ENCODE measurements at places on chromosomes 4 and X. TPM values are rescaled to one million over a fixed set of nuclear protein-coding genes. Genes with fewer than 3 reads are reported as not detected.

DNA sequence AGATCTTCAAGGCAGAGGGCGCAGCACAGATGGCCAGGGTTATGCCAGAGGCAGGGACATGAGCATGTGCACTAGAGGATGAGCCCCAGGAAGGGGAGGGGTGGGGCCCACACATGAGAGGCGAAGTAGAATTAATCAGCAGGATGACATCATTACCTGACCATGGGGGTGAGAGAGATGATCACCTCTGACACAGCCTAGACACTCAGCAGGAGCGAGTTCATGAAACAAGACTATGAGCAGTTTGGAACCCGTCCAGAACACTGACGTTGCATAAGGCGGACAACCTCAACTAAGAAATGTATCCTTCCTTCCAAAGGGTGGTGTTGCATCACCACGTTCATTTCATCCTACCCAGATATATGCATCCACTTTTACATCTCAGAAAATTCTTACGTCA, 446.7 kb upstream of the TENM3 start:
- DNase-seq, result no peak

GRCh38 chr4:92182006-92182735, 121.6 kb upstream of the GRID2 start:
- DNase-seq, result no peak

- DNase-seq, result no peak
These were observed 353.2 kb downstream of the PDHA2 start for GRCh38 chr4:96193061-96193460.

DNA sequence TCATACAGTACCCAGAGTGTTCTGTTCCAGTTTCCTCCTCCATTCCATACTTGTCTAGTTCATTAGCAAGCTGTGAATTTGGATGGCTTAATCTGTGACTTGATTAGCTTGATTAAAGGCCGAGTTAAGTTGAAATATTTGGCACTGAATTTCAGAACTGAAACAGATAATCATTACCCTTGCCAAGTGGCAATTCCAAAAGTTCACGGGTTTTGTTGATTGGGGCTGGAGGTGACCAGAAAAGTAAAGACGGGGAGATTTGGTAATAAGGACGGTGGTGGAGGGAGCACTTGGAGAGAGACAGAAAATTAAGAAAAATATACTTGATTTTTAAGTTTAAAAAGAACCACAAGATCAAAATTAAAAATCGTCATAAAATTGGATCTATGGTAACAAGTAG, 21.9 kb upstream of the KLHL2 start:
- DNase-seq, result no peak

GRCh38 chrX:48800574-48801279, 1.1 kb upstream of the HDAC6 start:
- no peak for DNase-seq

The BCAP31 gene
- polyA plus RNA-seq, result 148 TPM

DNA sequence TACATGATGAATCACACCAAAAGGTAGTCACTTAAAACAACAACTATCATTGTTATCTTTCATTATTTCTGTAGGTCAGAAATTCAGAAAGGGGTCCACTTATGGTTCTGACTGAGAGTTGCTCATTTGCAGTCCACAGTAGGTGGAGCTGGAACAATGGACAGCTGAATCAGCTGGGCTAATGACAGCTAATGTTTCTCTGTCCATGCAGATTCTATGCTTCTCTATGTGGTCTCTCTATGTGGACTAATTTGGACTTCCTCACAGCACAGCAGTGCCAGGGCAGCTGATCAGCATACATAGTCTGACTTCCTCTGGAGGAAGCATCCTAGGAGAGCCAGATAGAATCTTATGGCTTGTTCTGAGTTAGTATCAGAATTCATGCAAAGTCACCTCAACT, 131.7 kb upstream of the INTU start:
- no peak for DNase-seq

The RPS6KA6 gene
- 4.9 TPM for polyA plus RNA-seq

DNA sequence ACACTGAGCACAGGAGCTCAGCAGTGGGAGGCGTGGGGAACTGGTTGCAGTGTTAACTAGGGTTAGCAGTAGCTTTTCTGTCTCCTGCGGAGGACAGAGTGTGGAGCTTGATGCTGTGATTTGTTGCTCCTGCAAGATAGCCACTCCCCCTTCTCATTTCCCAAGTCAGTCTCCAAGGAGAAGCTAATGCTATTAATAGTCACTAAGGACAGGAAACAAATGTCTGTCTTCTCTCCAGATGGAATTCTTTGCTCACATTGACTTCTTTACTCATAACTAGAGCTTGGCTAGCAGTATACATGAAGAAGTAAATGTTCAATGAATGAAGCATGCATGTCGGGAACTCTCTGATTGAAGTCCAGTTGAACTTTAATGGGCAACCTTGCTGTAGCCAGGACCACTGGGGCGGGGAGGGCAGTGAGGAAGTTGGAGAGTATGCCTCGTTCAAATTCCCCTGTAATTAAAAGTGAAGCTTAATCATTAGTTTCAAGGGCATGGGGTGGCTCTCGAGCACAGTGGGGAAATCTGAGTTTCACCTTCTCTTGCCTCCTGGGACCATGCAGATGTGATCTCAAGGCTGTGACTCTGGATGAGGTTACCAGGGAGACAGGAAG, 156.6 kb upstream of the SCML1 start:
- peak; percentile 45 for DNase-seq

The CFAP99 gene
- 2.0 TPM for polyA plus RNA-seq

The SLC10A4 gene
- polyA plus RNA-seq, result 0.43 TPM

DNA sequence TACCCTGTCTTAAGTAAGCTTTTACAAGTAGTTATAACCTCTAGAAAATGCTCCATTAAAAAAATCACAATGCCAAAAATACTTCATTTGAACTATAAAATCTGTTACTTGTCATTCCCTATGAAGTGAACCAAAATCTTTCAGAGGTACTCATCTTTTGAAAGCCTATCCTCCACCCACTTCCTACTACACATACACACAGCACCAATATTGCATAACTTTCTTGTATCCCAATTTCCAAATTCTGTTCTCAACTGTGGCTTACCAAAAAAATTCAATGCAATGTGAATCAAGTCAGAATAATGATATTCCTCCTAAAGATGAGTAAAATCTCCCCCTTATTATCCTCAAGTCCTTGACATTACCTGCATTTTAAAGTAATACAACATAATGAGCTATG, 15.9 kb downstream of the DHX15 start:
- DNase-seq, result no peak

The DCLK2 gene
- 9.6 TPM for polyA plus RNA-seq

The USP51 gene
- 9.8 TPM for polyA plus RNA-seq

DNA sequence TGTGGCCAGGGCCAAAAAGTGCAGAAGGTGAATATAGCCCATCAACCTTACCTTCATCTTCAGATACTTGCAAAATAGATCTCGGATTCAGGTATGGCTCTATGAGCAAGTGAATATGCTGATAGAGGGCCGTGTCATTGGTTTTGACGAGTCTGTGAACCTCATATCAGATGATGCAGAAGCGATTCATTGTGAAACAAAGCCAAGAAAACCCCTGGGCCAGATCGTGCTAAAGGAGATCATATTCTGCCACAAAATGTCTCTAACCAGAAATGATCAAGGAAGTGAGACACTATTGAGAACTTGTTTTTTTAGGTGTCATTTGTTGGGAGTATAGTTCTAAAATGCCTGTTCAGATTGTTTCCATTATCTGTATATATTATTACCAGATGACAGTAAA, 48.3 kb downstream of the PDK3 start:
- DNase-seq, result no peak

GRCh38 chr4:3703677-3704521, 62.3 kb upstream of the ADRA2C start:
- DNase-seq, result no peak

DNA sequence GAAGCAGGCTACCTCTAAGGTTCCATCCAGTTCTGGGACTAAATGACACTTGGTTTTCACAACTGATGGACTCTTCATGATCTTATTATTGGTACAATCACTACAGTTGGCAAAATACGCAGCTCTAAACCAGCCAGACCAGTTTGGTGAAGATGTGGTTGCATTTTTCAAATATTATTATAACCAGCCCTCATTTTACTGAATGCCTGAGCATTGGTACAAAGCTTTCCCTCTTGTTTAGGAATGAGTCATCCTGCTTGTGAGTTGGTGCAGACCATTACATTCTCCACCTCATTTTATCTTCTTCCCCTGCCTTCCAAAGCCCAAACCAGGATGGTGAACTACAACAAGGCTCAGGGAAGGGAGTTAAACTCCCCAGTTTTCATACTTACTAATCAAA, 223.1 kb downstream of the KDR start:
- DNase-seq, result no peak

The NEUROG2 gene
- polyA plus RNA-seq, result not detected

The MAGEB10 gene
- 0.05 TPM for polyA plus RNA-seq

The AMOT gene
- 13.7 TPM for polyA plus RNA-seq

The DLG3 gene
- 54.9 TPM for polyA plus RNA-seq

- no peak for DNase-seq
These were observed 1415.5 kb downstream of the PCDH7 start for GRCh38 chr4:32135642-32136041.

GRCh38 chrX:68719181-68719903, 71.9 kb downstream of the STARD8 start:
- no peak for DNase-seq

The WDR13 gene
- polyA plus RNA-seq, result 117 TPM

The TCEAL6 gene
- 0.10 TPM for polyA plus RNA-seq

- DNase-seq, result no peak
These were observed 6.4 kb downstream of the ACE2 start for GRCh38 chrX:15594371-15594770.

- no peak for DNase-seq
These were observed 11.6 kb downstream of the TKTL1 start for GRCh38 chrX:154307202-154307601.

DNA sequence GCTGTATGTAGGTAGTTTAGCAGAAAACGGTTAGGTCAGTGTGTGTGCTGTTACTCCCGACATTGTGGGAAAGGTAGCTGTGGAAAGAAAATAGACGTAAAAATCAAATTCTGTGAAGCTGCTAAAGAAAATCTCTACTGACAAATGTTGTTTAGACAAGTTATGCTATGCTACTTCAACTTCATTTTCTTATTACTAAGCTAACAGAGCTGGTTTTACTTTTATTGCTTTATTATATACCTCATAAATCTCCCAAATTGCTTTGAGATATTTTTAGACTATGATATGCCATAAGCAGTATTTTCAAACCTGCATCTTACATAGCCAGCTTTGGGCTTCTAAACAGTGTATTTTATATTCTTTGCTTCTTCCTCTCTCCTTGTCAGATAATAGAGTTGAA, 108.2 kb upstream of the PACRGL start:
- no peak for DNase-seq

The EMCN gene
- polyA plus RNA-seq, result 38.3 TPM

GRCh38 chr4:42816880-42817400, 75.6 kb upstream of the GRXCR1 start:
- DNase-seq, result no peak

GRCh38 chr4:111991797-111992196, 153.5 kb upstream of the FAM241A start:
- no peak for DNase-seq

The ARHGEF38 gene
- polyA plus RNA-seq, result 8.8 TPM

- no peak for DNase-seq
These were observed 34.6 kb upstream of the AADAT start for GRCh38 chr4:170124406-170124805.

The CACNA1F gene
- 0.52 TPM for polyA plus RNA-seq

The CTAG1A gene
- polyA plus RNA-seq, result not detected

DNA sequence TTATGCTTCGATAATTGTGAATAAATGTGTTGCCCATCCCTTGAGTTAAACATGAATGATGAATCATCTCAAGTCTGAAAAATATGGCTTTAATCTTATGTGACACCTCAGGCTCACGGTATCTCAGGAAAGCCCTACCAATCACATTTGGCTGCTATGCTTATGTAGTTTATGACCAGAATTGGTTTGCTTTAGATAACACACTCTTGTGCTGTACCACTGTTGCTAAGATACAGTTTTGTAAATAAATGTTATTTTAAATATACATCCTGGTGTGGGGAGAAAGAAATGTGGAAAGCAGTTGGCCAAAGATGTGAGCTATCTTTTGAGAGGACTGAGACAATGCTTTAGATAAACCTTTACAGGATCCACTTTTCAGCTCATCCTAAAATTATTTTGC, 63.2 kb downstream of the NPY1R start:
- no peak for DNase-seq

GRCh38 chr4:140799686-140800225, 43.6 kb upstream of the TBC1D9 start:
- no peak for DNase-seq

DNA sequence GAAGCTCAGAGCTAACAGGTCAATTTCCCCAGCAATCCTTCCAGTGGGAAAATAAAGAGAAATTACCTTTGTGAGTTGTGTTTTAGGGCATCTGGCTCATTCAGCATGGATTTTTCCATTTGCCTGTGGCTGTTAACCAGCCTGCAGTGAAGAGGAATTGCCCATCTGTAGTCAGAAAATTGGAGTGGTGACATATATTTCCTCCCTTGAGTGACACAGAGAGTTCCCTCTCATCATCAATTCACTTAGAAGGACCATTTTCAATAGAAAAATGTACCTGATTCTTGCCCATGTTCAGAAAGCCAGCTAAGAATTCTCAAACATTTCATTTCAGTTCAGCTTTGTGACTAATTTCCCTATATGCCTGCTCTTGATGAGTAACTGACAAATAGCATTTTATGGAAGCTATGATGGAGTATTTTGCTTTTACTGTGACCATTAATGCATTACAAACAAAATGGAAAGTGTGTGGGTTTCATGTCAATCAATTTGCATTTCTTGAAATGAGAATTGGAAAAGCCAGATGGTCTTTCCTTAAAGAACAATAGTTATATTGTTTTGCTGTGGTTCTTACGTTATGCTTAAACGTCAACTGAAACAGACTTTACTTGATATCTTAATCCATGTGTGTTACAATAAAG, 155.8 kb downstream of the NWD2 start:
- no peak for DNase-seq

The MAOB gene
- 15.8 TPM for polyA plus RNA-seq

DNA sequence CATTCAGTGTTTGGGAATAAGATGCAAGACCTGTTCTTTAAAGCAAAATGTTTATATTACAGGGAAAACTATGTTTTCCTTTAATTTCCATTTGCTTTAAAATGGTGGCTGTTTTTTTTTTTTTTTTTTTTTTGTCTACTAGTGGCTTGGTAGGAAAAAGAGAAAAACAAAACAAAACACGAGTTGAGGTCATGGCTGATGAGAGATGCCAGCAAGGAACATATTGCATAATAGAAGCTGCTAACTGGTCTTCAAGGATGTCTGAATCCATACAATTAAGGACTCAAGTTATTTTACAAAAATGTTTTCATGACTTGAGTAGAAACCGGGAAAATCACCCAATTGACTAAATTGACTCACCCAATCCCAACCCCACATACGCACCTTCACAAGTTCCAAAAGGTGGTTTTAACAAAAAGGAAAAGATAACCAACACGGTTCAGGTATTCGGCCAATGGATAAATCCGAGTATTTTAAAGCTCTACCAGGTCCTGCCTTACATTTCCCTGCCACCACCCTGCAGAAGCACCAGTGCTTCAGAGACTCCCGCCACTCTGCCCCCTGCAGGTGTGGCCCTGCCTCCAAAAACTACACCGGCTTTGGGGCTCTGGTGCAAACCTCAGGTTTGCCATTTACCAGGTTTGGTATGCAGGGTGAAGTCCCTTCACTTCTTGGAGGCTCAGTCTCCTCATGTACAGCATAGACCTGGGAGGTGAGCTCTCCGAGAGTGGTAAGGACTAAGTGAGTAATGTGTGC, 27.1 kb downstream of the PIR start:
- DNase-seq, result no peak

The CLDN34 gene
- polyA plus RNA-seq, result 0.16 TPM

- no peak for DNase-seq
These were observed 853.2 kb upstream of the INTU start for GRCh38 chr4:126779436-126780166.

All from right lung (tissue), 10 donors.